Renal cortical epithelial cell (primary cell): ENCODE measurements at places on chromosomes 11 and 22. TPM values are rescaled to one million over a fixed set of nuclear protein-coding genes. Genes with fewer than 3 reads are reported as not detected.

Gene PGA4
- total RNA-seq, result not detected in 2 replicates

- DNase-seq, result no peak
Measured at GRCh38 chr22:28604966-28605761, 74.5 kb downstream of the TTC28 start.

Gene TPCN2
- 9.9 and 15.6 TPM in 2 replicates for total RNA-seq

- DNase-seq, result no peak
Measured at GRCh38 chr22:50284479-50284878, 14.3 kb upstream of the MAPK11 start.

GRCh38 chr11:74470526-74470925, 3.2 kb upstream of the KCNE3 start:
- peak; percentile 54 for DNase-seq

DNA sequence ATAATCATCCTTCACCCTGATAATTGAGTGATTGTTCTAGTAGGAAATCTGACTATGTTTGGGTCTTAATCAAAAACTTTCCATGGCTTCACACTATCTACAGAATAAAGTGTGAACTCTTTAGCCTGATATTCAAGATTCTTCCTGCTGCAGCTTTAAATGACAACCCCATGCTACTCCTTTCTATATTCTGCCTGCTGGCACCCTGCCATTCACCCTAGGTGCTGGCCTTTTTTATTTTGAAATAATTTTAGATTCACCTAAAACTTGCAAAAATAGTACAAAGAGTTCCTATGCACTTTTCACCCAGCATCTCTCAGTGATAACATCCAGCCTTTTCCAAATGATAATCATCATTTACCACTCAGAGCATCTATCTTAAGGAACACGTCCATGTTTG, 363.4 kb upstream of the NARS2 start:
- DNase-seq, result no peak

DNA sequence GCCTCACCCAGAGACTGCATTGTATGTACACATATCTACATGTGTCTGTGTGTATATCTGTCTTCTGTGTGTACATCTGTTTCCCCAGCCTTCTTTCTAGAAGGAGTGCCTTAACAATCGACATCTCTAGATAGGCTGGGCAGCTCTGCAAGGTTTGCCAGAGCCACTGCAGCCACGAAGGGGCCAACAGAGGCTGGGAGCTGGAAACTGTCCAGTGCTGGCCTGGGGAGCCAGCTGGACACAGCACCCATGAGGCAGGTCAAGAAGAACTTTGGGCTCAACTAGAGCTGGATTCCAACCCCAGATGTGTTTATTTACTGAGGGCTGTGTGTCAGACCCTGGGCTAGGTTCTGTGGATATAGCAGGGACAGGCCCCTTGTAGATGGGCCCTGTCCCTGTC, 3.3 kb downstream of the SGSM1 start:
- DNase-seq, result no peak

- DNase-seq, result no peak
Measured at GRCh38 chr11:77117492-77117891, 10.6 kb upstream of the MYO7A start.

GRCh38 chr11:102589047-102589459, 36.1 kb downstream of the MMP20 start:
- DNase-seq, result no peak

DNA sequence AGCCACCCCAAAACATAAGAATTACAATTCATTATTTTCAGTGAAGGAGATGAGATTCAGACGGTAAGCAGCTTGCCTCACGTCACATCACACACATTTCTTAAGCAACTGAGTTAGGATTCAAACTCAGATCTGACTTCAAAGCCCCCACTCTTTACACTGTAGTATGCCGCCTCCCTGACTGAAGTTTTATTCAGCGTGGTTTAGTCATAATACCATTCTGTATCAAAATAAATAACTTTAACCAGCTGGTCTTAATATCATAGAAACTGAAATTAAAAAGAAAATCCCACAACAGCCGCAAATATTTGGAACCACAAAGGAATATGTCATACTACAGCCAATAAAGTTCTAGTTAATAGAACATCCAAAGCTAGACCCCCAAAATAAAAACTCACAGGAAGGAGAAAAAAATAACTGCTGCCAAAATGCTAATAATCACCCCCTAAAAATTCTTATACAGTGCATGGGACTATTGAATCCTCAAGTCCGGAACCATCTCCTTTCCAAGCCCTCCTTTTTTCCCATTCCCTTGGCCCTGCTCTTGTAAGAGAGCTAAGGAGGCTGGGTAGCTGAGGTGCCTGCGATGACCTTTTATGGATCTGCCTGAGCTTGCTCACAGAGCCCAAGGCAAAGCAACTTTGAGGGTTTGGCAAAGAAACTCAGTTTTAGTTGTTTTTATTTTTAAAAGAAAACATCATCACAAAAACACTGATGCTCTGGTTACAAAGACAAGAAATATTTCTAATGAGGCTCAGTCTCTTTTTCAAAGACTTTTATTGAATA, 334.5 kb downstream of the TTC28 start:
- DNase-seq, result no peak

DNA sequence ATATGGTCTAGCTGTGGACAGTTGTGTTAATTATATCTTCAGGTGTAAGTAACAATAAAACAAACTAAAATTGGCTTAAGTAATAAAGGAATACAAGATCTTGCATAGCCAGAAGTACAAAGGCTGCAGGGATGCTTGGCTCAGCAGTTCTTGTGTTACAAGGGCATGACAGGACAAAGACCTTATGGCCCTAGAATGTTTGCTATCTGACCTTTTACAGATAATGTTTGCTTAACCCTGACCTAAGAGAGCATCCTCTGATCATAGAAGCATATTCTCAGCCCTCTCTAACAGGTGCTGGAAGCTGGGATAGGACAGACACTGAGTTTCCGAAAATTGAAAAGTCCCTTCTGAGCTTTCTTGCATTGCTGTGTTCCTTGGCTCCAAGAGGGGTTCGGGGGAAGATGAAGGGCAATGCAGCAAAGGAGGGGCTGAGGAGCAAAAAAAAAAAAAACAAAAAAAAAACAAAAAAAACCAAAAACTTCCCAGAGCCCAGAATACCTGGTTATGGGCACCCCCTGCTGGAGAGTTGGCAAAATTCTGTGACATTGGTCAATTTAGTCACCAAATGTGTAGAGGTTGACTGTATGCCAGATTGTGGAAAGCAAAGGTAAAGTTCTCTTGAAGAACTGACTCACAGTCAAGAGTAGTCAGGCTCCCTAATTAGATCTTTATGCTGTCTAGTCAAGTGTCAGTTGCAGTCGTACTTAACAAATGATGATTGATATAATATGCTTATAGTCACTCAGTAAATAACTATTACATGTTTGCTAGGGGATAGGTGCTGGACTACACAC, 10.4 kb upstream of the HIKESHI start:
- DNase-seq, result peak; percentile 56

Gene SCT
- not detected in 2 replicates for total RNA-seq

Gene LMO1
- total RNA-seq, result 0.40 TPM in 1 of 2 replicates, not detected in the other

DNA sequence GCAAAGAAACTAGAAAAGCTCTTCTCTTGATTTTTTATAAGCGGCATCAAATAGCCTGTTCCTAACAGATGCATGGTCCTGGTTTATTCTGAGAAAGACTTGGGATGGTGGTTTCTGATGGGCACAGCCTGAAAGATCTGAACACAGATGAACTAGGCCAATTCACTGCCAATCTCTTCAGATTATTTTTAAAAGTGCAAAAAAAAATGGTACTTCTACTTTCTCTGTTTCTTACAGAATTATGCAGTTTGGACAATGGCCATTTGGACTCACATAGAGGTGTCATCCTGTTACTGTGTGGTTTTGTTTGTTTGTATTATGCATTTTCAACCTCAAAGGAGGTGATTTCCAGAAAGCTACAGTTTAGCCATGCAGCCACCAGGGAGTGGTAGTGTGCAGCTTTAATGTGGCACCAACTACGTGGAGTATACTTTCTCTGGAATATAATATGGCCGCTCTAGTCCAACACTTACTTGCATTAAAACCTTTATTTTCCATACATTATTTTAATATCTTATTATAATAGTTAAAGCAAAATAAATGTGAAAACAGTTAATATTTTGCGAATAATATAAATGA, 469.8 kb upstream of the KIRREL3 start:
- peak; percentile 17 for DNase-seq

- no peak for DNase-seq
Measured at GRCh38 chr22:27672721-27673418, 128.7 kb downstream of the MN1 start.

GRCh38 chr11:86440843-86441242, 66.2 kb downstream of the CCDC81 start:
- no peak for DNase-seq

DNA sequence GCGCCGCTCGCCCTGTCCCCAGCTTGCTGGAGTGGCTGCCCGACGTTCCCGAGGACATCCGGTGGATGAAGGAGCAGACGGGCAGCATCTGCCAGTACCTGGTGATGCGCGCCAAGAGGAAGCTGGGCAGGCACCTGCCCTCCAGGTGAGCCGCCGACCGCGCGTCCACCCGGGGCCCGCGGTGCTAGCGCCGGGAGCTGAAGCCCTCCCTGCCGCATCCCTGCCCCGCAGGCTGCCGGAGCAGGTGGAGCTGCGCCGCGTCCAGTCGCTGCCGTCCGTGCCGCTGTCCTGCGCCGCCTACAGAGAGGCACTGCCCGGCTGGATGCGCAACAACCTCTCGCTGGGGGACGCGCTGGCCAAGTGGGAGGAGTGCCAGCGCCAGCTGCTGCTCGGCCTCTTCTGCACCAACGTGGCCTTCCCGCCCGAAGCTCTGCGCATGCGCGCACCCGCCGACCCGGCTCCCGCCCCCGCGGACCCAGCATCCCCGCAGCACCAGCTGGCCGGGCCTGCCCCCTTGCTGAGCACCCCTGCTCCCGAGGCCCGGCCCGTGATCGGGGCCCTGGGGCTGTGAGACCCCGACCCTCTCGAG, 3.3 kb upstream of the CRACR2B start:
- DNase-seq, result no peak

DNA sequence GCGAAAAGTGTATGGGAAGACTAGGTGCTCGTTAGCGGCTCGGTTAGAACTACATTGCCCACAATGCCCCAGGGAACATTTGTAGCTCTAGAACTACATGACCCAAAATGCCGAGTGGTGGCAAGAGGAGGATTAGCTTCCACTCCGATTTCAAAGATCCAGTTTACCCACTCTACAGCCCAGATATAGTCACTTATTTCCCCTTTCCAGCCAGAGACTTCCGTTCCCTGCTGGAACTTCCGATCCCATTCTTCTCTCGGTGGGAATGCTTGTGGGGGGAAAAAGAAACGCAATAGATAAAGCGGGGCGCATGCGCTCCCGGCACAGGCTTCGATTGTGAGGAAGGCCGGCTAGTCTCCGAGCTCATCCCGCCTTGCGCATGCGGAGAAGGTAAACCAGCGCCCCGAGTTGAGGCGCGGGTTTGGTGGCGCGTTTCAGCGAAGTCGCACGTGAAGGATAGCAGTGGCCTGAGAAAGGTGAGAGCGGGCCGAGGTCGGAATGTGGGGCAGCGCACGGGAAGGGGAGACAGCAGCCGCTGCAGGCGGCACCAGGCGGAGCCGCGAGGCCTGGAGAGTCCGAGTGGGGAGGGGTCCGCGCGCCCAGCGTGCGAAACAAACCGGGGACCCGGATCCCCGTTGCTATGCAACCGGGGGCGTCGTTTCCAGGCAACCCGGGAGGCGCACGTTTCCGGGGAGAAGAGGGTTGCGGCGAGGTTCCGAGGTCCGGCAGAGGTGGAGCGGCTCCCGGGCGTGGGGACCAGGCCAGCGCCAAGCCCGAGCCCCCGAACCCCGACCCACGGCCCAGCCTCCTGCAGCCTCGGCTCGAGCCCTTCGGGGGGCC, at the start of gene TMEM109:
TSS of gene TMEM109 (plus strand) at position 366 of the 840 bp plus-strand sequence. CDS start 5,536 bp downstream, outside the sequence.
- DNase-seq, result peak; percentile 85

Gene AHNAK
- 409 and 1,601 TPM in 2 replicates for total RNA-seq

Gene PVALB
- not detected in 2 replicates for total RNA-seq

DNA sequence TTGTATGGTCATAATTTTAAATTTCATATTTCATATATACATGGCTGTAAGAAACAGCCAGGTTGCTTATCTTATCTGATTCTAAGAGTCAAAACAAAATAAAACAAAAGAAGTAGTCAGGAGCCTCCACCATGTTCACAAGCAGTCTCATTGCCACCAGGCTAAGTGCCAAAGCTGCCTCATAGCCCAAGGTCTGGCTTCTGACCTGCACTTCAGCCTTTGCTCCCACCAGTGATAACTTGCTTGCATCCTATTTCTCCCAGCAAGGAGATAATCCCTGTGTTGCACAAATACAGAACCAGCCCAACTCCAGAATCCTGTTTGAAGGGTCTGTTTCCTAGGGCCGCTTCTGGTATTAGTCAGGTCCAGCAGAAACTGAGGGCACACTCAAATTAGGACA, 53.9 kb upstream of the TSKU start:
- DNase-seq, result no peak

- peak; percentile 79 for DNase-seq
Measured at GRCh38 chr11:14075118-14076078, 112.9 kb downstream of the SPON1 start.

DNA sequence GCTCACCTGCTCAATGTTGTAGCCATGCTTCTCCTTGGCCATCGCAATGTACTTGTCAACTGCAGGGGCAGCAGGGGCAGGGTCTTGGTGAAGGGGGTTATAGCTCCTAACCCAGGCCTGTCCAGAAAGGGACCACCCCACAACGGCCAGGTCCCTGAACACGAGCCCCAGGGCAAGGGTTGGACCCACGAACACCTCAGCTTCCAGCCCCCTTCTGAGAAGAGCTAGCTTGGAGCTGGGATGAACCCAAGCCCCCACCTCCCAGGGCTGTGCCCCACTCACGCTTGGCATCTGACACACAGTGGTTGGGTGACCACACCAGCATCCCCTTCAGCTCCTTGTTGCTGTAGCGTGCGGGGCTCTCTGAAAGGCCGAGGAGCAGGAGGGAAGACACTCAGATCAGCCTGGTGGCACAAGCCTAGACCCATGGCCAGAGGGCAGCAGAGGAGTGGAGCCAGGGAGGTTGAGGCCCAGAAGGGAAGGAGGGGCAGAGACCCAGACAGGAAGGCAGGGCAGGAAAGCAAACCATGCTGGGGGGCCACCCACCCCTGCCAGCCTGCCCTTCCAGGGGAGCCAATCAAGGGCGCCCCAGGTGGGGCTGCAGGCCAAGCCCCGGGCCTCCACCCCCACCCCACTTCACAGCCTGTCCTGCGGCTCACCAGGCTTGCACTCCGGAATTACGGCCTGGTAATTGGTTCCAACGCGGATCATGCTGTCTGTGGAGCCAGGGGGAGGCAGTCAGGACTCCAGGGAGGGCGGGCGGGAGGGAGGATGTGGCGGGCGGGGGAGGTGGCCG, 1.9 kb downstream of the RCOR2 start:
- DNase-seq, result no peak

Gene MMP7
- 2,273 and 2,825 TPM in 2 replicates for total RNA-seq

GRCh38 chr11:61066645-61067044, 35.6 kb upstream of the CD5 start:
- DNase-seq, result no peak

Gene GNG3
- total RNA-seq, result not detected in 2 replicates

GRCh38 chr22:31836010-31836409, 82.2 kb downstream of the DEPDC5 start:
- DNase-seq, result no peak

GRCh38 chr11:57903011-57903410, 120.7 kb upstream of the OR9Q1 start:
- no peak for DNase-seq

DNA sequence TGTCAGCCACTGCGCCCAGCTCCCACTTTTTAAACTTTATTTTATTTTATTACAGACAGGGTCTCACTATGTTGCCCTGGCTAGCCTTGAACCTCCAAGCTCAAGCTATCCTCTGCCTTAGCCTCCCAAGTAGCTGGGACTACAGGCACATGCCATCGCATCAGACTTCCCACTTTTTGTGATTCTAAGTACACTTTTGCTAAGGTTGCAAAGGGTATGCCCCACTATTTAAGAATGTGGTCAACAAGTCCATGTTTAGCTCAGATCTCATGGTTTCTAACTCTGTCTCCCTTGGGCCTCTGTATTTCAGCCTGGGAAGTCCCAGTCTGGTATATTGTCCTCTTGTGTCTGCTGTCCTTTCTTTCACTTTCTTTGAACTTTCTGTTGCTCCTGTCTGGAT, 35.3 kb downstream of the EXPH5 start:
- no peak for DNase-seq
